Liver (tissue), 10 donors: ENCODE measurements at places on chromosomes 7 and 10.

- no peaks in the 10 kb centered on the region for H3K36me3 ChIP-seq
- no peak overlapping the region for H3K27ac ChIP-seq
- no peak overlapping the region for H3K4me3 ChIP-seq
- DNase-seq, result no peak
- H3K4me1 ChIP-seq, result no peaks in the 10 kb centered on the region
- no peaks in the 10 kb centered on the region for H3K27me3 ChIP-seq
Measured at GRCh38 chr10:117462816-117463544, 79.6 kb upstream of the EMX2 start.

GRCh38 chr7:140238778-140239652 is 62.2 kb upstream of the KDM7A start:
- H3K4me3 ChIP-seq, result no peak overlapping the region
- H3K27ac ChIP-seq, result no peak overlapping the region
- no peaks in the 10 kb centered on the region for H3K36me3 ChIP-seq
- DNase-seq, result no peak

DNA sequence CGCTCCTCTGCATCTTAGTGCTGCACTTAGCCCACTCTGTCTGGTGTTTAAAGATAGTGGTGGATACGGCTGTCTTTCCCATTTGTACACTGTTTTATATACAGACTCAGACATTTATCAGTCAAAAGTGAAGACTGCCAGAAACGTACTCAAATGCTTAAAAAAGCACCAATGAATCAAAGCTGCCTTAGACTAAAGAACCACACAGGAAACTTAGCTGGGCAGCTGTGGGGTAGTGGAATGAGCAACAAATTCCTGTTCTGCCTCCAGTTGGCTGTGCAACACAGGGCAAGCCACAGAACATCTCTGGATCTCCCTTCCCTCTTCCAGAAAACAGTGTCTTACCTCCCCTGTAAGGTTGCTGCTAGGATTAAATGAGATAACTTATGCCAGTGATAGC is 76.0 kb downstream of the ATXN7L1 start:
- H3K27ac ChIP-seq, result no peak overlapping the region
- no peak for DNase-seq
- no peaks in the 10 kb centered on the region for H3K36me3 ChIP-seq
- H3K4me1 ChIP-seq, result peaks cover 11% of the 10 kb centered on the region
- no peaks in the 10 kb centered on the region for H3K27me3 ChIP-seq
- H3K4me3 ChIP-seq, result no peak overlapping the region

- no peak overlapping the region for H3K27ac ChIP-seq
- no peaks in the 10 kb centered on the region for H3K27me3 ChIP-seq
- H3K4me1 ChIP-seq, result no peaks in the 10 kb centered on the region
- no peak overlapping the region for H3K4me3 ChIP-seq
Measured at GRCh38 chr10:10870523-10871241, 147.0 kb upstream of the CELF2 start.

- H3K36me3 ChIP-seq, result peaks cover 31% of the 10 kb centered on the region
- H3K27me3 ChIP-seq, result no peaks in the 10 kb centered on the region
- no peak overlapping the region for H3K27ac ChIP-seq
- no peaks in the 10 kb centered on the region for H3K4me1 ChIP-seq
- no peak overlapping the region for H3K4me3 ChIP-seq
Measured at GRCh38 chr10:14519785-14520184, 189.1 kb upstream of the FRMD4A start.

GRCh38 chr7:82056282-82056681 is 286.4 kb upstream of the HGF start:
- no peaks in the 10 kb centered on the region for H3K27me3 ChIP-seq
- H3K4me1 ChIP-seq, result no peaks in the 10 kb centered on the region
- no peak for DNase-seq
- H3K27ac ChIP-seq, result no peak overlapping the region

DNA sequence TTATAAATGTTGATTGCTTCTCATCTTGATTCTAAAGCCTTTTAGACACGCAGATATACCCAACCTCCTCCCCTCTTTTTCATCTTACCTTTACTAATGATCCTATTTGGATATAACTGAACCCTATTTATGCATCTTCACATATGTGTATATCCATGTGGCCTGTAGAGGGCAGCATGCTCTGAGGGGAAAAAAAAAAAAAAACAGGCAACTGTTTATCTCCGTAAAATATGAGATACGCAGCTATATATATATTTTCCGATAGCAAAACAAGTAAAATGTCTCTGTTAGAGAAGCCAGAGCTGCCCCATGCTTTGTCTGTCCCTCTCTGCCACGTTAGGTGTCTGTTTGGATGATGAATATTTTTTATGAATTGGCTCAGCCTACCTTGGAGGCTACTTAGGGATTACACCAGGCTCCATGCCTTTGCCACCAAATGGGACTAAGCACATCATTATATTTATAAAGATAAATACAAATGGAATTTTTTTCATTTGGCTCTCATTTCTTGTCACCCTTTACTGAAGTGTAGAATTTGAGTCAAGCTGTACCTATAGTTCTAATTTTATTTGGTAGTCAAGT is 174.8 kb upstream of the FZD1 start:
- H3K27me3 ChIP-seq, result no peaks in the 10 kb centered on the region
- H3K27ac ChIP-seq, result no peak overlapping the region
- H3K4me3 ChIP-seq, result no peak overlapping the region
- no peaks in the 10 kb centered on the region for H3K4me1 ChIP-seq

DNA sequence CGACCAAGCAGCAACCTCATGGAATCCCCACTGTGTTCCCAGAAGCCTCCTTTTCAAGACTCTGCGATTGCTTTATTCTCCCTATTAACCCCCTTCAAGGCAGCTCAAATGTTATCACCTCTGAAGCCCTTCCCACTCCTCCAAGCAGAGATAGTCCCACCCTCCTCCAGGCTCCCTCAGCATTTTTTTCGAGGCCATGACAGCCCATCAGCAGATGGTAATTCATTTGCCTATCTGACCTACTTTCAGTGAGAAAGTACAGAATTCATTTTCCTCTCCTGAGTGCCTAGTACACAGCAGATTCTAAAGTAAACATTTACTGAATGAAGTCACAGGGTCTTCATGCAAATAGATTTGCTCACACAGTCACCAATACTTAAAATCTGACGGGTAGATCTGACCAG is 47.8 kb downstream of the HERPUD2 start:
- H3K36me3 ChIP-seq, result no peaks in the 10 kb centered on the region
- DNase-seq, result no peak
- no peak overlapping the region for H3K4me3 ChIP-seq
- H3K27ac ChIP-seq, result peak overlapping the region; percentile 85
- peaks cover 5% of the 10 kb centered on the region for H3K4me1 ChIP-seq

DNA sequence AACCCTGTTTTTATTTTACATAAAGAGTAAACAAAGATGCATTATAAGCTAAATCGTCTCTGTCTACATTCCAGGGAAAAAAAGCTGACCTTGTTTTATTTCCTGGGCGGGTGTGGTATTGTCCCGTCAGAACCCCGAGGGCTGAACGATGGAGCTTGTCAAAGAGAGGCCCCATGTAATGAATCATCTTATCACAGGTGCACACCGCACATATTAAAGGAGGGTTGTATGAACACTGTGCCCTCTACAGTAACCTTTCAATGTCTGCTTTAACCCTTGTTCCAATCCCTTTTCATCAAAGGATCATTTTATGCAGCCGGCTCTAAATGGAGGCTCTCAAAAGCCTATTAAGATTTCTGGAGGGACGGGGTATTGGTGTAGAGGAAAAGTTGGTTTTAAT is 158.5 kb upstream of the YAE1 start:
- peaks cover 6% of the 10 kb centered on the region for H3K4me1 ChIP-seq
- H3K27me3 ChIP-seq, result no peaks in the 10 kb centered on the region
- no peak overlapping the region for H3K27ac ChIP-seq
- no peak for DNase-seq

GRCh38 chr10:126272526-126272925 is 115.8 kb downstream of the ADAM12 start:
- H3K4me1 ChIP-seq, result no peaks in the 10 kb centered on the region
- no peaks in the 10 kb centered on the region for H3K36me3 ChIP-seq
- no peak overlapping the region for H3K27ac ChIP-seq
- peaks cover 2% of the 10 kb centered on the region for H3K27me3 ChIP-seq
- no peak overlapping the region for H3K4me3 ChIP-seq

GRCh38 chr10:91077549-91078071 is 142.9 kb upstream of the PCGF5 start:
- no peak for DNase-seq
- H3K27ac ChIP-seq, result peak overlapping the region; percentile 6
- no peaks in the 10 kb centered on the region for H3K27me3 ChIP-seq
- H3K36me3 ChIP-seq, result no peaks in the 10 kb centered on the region

DNA sequence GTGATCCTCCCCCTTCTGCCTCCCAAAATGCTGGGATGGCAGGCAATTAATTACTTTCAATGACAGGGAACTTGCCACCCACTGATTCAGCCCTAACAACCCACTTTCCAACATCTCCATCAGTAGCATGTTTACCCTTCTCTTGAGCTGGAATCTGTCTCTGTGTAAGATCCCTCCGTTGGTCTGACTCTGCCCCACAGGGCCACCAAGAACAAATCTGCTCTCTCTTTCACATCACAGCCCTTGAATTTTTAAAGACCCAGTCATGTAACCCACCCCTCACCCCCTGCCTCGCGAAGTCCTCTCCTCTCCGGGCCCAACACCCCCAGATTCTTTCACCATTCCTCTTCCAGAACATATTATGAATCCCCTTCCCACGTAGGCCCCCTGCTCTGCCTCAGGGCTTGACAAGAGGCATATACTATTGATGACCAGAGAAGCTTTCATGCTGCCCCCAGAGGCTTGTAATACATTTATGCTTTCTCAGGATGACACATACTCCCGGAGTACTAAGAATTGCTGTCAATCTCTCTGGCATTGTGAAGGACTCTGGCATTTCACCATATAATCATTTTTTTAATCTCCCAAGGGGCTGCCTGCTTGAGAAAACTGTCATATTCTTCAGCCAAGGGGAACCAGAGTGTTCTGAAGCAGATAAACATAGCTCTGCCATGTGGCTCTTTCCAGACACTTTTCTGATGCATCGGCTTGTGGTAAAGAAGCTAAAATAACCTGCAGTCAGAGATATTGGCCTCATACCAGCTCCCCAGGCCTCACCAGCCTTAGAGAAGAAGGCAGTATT is 179.2 kb upstream of the AUTS2 start:
- no peaks in the 10 kb centered on the region for H3K4me1 ChIP-seq
- H3K27me3 ChIP-seq, result no peaks in the 10 kb centered on the region
- H3K27ac ChIP-seq, result no peak overlapping the region
- no peak for DNase-seq
- no peaks in the 10 kb centered on the region for H3K36me3 ChIP-seq

DNA sequence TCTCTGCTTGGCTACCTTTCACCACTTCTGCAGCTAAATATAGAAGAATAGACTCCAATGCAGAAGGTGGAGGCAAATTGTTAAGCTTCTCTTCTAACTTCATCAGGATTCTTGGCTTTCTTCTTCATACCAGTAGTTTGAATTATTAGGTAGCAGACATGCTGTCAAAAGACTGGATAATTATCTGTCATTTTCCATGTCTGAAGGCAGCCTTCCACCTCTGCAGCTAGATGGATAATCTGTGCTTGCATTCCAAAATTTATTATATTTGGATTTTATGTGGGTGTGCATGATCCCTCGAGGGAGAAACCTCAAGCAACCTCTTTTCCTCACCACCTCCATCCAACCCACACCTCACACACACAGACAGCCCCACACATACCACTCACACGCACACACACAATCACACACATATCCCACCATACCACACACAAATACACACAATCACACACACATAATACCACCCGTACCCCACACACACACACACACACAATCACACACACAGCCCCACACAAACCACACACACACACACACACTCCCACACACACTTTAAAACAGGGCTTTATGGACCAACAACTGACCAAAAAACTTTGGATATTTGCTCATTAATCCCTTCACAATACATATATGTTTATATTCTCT is 145.0 kb downstream of the C7orf25 start:
- DNase-seq, result no peak
- no peaks in the 10 kb centered on the region for H3K4me1 ChIP-seq
- no peak overlapping the region for H3K27ac ChIP-seq
- H3K27me3 ChIP-seq, result no peaks in the 10 kb centered on the region
- H3K36me3 ChIP-seq, result no peaks in the 10 kb centered on the region
- no peak overlapping the region for H3K4me3 ChIP-seq

DNA sequence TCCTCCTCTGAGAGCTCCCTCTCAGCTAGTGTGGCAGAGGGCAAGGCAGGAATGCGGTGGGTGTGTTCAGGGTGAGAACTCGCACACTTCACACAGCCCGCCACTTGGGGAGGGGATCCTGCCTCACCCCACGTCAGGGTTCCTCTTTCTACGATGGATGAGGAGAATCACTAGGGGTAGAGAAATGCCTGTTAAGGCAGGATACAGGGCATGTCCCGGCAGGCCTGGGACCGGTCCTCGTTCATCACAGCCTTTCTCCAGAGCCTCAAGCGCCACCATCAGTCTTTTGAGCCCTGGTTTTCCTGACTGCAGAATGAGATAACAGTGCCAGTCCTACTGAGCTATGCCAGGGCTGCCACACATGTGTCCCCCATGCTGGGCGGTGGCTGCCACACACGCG is 546.7 kb upstream of the ADARB2 start:
- no peaks in the 10 kb centered on the region for H3K27me3 ChIP-seq
- H3K36me3 ChIP-seq, result no peaks in the 10 kb centered on the region
- DNase-seq, result no peak
- no peaks in the 10 kb centered on the region for H3K4me1 ChIP-seq

DNA sequence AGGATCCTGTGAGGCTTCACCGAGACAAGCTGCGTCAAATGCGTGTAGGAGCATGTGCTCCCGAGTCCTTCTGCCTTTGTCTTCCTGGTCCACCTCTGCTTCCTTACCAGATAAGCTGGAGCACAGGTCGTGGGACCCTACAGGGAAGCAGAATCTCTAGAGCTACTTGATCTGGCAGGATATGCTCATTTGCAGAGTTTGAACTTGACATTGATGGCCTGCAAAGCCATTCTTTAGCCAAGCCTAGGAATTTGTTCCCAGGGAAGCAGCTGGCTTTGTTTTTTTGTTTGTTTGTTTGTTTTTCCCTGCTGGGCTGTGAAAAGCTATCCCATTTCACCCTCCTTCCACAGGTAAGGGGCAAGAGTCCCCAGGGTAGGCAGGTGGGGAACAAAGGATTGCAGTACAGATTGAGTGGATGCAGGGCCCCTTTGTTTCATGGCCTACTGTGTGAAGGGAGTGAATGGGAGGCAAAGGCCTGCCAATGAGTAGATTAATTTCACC is 200.0 kb upstream of the BMPER start:
- no peaks in the 10 kb centered on the region for H3K4me1 ChIP-seq
- no peaks in the 10 kb centered on the region for H3K27me3 ChIP-seq
- H3K36me3 ChIP-seq, result no peaks in the 10 kb centered on the region
- no peak for DNase-seq
- H3K27ac ChIP-seq, result no peak overlapping the region
- H3K4me3 ChIP-seq, result no peak overlapping the region

- no peaks in the 10 kb centered on the region for H3K36me3 ChIP-seq
- DNase-seq, result no peak
- no peak overlapping the region for H3K27ac ChIP-seq
- no peaks in the 10 kb centered on the region for H3K27me3 ChIP-seq
Measured at GRCh38 chr7:93120592-93121549, 3.1 kb upstream of the SAMD9 start.

DNA sequence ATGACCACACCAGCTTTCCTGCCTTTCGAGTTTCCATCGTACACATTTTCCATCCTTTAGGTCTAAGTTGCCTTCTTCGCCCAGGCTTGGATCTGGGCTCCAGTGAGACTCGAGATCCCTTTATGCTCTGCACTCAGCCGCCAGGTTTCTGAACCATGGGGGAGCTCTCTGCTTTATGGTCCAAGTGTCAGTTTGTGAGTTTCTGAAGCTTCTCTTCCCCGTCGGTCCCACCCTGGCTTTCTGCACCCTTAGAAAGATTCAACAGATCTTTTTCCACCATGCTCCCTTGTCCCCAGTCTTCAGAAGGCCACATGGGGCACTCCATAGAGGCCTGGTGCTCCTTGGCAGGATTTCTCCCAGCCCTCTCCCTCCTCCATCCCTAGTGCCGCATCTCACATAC is 402.0 kb downstream of the PTPRN2 start:
- H3K27me3 ChIP-seq, result no peaks in the 10 kb centered on the region
- no peaks in the 10 kb centered on the region for H3K36me3 ChIP-seq
- no peaks in the 10 kb centered on the region for H3K4me1 ChIP-seq
- H3K4me3 ChIP-seq, result no peak overlapping the region
- H3K27ac ChIP-seq, result no peak overlapping the region
